ENCODE measurements at places on chromosomes 1 and 21. TPM values are rescaled to one million over a fixed set of nuclear protein-coding genes. Genes with fewer than 3 reads are reported as not detected.

DNA sequence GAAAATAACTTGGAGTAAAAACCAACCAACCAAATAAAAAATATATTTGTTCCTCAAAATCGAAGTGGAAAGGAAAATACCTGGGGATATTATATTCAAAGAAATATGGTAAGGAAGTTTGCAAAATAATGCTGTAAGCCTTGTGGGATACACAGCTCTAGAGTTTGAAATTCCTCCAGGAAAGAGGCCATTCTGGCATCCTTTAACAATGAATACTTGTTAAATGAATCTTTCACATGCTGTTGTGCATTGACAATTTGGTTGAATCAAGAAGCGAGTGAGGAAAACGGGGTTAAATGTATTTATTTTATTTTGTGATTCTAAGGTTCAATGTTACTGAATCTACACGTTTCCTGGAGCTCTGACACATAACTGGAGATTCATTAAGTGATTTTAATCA, 30.5 kb upstream of the NTNG1 start:
- no peak for DNase-seq

DNA sequence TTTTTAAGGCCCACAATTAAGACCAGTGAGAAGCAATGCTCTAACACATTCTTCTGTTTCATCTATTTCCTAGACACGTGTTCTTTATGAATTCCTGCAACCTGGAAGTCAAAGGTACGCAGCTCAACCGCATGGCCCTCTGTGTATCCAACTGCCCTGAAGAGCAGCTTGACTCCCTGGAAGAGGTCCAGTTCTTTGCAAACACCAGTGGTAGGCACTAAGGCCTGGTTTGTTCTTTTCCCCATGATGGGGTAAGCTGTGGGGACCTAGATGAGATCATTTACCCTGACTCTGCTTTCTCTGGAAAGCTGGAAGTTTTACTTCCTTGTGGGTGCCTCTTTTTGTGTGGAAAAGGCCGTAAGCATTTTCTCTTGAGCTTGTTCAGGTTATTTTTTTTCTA, 7.3 kb downstream of the SLC44A3 start:
- DNase-seq: no peak

DNA sequence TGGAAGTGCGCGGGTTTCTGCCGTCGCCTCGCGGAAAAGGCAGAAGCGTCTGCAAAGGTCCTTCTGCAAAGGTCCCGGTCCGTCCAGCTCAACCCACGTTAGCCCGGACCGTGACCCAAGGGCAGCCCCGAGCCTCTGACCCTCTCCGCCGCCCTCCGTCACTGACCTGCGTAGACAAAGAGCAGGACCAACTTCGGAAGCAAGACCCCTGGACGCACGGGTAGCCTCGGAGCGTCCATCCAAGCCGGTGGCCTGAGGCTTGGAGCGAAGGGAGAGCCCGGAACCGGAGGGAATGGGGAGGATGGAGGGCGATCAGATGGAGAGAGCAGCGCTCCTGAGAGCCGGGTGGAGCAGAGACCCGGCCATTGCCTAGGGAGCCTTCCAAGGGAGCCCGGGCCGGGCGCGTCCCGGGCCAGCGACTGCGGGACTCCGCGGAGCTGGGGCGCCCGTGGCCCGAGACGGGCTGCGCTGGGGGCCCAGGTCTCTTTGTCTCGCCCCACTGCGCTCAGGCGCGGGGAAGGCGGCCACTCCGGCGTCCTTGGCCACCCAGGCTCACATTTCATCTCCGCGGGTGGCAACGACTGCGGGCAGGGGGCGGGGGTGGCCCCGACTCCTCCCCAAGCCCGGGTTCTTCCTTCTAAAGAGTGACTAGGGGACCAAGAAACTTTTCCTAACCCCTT, at the start of gene CYYR1:
TSS of gene CYYR1 (minus strand) at position 585 of the 680 bp plus-strand sequence. CDS start at position 239, 346 bp downstream.
- no peak for DNase-seq

Gene TSSK3
- not detected for total RNA-seq

- no peak for DNase-seq
Measured at GRCh38 chr1:27109103-27109822, 45.7 kb downstream of the SLC9A1 start.

GRCh38 chr1:95018602-95019369, 54.0 kb downstream of the ALG14 start:
- peak; percentile 93 for DNase-seq

GRCh38 chr21:38833117-38833516, 27.4 kb downstream of the ETS2 start:
- no peak for DNase-seq

- peak; percentile 75 for DNase-seq
Measured at GRCh38 chr1:91900562-91900961, 14.6 kb upstream of the TGFBR3 start.

Gene DARS2
- total RNA-seq: 33.0 TPM

DNA sequence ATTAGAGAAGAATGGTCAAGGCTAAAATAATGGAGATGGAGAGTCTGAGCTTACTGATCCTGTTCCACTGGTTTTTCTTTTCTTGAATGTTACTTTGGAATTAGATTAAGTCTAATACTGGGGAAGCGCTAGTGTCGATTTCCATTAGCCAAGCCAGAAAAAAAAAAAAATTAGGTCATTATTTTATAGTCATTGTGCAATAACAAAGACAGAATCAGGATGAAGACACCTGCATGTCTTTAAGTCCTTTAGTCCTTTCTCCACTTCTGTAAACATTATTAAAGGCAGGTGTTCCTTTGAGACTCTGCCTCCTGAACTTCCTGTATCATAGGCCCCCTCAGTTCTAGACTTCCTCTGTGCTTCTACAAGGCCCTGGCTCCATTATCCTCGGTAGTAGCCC, 42.8 kb downstream of the MYSM1 start:
- no peak for DNase-seq

Gene OR2L8
- total RNA-seq: not detected

Gene DNMT3L
- not detected for total RNA-seq

GRCh38 chr1:243712242-243712641, 137.8 kb downstream of the AKT3 start:
- no peak for DNase-seq

DNA sequence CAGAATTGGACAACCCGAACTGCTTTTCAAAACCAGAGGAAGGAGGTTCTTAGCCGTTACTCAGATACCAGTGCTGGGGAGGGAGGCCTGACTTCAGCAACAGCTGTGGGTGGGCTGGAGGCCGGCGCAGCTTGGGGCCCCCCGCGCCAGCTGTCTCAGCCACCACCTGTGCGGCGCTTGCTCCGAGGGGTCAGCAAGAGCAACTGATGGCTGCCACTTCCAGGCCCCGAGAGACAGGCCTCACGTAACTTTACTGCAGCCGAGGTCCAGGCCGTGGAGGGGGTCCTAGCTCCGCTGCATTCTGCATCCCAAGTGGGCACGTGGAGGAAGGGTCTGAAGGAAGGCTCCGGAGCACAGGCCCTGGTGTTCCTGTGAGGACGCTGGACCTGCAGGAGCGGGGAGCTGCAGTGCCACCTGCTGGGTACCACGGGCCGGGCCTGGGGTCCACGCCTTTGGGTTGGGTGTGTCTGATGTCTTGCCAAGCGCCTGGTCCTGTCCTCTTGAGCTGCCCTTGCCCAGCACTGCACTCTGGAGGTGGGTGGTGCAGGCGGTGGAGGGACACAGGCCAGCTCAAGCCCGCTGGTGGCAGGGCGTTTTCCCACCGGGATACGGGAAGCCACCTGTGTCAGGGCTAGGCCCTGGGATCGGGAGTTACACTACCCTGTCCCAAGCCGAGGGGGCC, 9.8 kb downstream of the THAP3 start:
- DNase-seq: no peak

- no peak for DNase-seq
Measured at GRCh38 chr1:100881687-100882086, 13.0 kb downstream of the EXTL2 start.

Gene MYBPH
- total RNA-seq: not detected

- no peak for DNase-seq
Measured at GRCh38 chr1:156337888-156338179, 258 bp downstream of the CCT3 start.

DNA sequence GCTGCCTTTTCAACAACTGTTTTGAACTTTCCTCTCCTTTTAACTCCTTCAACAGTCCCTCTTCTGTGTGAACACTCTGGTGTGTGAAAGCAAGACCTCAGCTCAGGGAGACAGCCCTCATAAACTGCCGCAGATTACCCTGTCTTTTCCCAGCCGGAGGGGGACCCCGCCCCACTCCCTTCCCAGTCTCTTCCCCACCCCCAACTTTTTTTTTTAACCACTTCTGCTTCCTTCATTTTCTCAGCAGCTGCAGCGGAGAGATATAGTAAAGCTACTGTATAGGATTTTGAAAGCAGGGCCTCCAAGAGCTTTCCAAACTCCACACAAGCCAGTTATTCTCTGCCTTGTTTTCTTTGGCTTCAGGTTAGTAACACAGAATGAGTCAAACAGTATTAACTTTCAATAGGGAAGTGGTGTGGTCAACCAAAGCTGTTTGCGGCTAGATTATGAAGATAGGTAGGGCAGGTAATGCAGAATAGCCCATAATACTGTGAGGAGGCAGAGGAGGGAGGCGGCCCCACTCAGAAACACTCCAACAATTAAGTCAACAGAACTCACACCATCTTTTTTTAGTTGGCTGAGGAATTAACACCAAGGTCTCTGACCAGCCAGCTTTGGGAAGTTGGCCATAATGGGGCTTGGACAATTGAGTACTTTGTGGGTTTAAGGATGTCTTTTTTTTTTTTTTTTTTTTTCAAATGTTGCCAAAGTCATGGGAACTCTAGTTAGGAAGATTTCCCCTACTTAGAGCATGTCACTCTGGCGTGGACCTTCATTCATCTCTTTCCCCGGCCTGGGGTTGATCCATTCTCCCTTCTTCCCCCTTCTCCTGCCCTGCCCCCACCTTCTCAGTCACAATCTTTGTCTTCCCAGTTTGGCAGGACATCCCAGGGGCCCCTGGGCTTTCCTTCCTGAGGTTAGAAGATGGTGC, 177.0 kb downstream of the CLIC6 start:
- peak; percentile 93 for DNase-seq

Gene OR2G6
- not detected for total RNA-seq

DNA sequence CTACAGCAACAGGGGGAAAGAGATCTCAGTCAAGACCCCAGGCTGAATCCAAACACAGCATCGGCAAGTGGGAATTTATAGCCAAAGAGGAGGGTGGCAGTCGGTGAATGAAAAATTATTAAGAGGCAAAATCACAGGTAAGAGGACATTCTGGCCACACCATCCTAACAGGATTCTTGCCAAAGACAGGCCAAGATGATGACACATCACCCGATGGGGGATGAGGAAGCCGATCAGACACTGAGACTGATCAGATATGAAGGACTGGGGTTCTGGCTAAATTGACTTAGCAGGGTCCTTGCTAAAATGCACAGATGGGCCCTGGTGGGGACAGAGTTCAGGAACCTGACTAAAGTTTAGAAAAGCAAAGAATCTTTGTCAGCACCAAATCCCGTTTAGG, 402.2 kb downstream of the SMYD3 start:
- DNase-seq: no peak

DNA sequence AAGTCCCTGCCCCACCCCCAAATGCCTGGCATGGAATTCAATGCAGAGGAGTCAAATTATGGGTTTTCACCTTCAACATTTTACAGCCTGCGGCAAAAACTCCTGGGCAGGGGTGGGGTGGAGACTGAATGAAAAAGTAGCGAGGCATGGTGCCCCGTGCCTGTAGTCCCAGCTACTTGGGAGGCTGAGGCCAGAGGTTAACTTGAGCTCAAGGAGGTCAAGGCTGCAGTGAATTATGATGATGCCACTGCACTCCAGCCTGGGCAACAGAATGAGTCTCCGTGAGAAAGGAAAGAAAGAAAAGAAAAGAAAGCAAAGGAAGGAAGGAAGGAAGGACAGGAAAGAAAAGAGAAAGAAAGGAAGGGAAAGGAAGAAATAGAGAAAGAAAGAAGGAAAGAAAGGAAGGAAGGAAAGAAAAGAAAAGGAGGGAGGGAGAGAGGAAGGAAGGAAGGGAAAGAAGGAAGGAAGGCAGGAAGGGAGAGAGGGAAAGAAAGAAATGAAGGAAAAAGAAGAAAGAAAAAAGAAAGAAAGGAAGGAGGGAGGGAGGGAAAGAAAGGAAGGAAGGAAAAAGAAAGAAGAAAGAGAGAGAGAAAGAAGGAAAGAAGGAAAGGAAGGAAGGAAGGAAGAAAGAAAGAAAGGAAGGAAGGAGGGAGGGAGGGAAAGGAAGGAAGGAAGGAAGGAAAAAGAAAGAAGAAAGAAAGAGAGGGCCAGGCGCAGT, 11.1 kb downstream of the LEMD1 start:
- DNase-seq: peak; percentile 34

DNA sequence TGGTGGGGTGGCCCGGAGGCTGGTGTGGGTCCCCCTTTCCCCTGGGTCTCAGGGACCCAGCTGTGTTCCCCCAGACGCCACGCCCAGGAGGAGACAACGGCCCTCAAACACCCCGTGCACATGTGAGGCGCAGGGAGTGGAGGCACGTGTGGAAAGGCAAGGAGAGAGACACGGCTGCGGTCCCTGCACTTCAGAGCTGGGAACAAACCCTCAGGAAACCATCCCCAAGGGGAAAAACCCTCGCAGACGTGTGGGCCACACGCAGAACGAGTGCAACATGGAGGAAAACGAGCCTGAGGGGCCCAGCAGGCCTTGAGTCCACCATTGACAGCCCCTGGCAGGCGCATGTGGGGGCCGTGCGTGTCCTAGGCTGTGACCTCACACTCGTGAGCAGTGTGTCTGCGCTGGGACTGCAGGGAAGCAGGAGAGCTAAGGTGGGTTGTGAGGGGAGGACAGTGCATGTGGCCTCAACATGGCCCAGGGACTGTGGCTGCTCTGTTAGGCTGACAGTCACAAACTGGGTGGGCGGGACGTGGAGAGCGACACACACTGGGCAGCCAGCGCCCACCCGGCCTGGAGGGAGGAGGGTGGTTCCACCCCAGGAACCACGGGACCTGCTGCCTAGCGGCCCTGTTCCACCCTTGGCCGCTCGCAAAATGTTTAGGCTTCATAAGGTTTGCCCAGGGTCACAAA, 20.0 kb downstream of the ITGB2 start:
- DNase-seq: no peak
